Globus pallidus (tissue), 1 donor: ENCODE measurements at places on chromosomes 2 and 18.

GRCh38 chr2:66539452-66539851, 104.5 kb downstream of the MEIS1 start:
- no peak for DNase-seq

GRCh38 chr2:18490901-18491300, 69.6 kb downstream of the RDH14 start:
- no peak for DNase-seq

DNA sequence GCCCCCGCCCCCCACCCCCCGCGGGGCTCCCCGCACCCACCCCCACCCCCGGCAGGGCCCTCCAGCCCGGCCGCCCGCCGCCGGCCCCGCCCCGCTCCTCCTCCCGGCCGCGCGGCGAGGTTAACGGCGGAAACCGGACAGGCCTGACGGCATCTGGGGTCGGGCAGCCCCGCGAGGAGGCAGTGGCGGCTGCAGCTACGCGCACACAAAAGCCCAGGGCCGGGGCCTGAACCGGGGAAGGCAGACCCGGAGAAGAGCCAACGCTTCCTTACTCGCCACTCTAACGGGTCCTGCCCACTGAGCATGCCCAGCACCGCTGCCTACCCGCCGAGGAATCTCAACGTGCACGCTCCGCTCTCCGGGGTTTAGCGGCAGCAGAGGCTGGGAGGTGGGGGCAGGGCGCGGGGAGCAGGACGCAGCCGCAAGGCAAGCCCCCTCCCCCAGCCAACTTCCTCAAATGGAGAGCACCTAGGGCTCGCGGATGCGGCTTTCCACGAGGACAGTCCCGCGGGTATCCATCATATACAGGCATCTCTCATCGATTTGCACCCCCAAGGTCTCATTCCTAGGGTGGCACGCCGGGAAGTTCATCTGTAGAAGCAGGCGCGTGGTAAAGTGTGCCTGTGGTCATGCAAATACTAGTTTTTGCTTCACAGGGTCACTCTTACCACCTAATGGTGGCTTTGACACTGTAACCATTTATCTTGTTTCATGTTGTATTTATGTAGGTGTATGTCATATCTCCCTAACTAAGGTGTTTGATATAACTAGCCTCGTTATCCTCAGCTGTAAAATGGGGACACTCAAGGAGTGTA, at the start of gene MEMO1:
MEMO1 (minus strand) TSS at position 339 of the 815 bp plus-strand sequence. CDS start 761 bp downstream, outside the sequence.
- DNase-seq: peak; percentile 92

DNA sequence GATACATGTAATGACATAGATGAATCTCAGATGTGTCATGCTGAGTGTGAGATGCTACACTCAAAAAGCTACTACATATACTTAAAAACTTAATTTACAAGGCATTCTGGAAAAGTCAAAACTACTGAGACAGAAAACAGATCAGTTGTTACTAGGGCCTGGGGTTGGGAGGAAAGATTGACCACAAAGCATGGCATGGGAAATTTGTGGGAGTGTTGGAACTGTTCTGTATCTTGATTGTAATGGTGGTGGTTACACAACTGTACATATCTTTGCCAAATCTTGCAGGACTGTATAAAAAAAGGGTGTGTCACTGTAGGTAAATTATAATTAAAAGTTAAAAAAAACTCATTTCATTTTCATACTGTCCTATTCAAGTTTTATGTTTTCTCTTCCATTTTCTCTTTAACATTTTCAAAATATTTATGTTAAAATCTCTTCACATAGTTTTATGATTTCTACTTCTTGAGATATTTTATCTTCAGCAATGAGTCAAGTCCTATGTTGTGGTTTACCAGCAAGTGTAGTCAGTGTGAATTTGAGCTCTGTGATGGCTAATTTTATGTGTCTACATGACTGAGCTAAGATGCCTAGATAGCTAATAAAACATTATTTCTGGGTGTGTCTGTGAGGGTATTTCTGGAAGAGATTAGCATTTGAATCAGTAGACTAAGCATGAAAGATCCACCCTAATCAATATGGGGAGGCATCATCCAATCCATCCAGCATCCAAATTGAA, 58.6 kb upstream of the VRK2 start:
- no peak for DNase-seq

- DNase-seq: no peak
Observed at GRCh38 chr2:122261911-122262310, 506.5 kb downstream of the TSN start.

DNA sequence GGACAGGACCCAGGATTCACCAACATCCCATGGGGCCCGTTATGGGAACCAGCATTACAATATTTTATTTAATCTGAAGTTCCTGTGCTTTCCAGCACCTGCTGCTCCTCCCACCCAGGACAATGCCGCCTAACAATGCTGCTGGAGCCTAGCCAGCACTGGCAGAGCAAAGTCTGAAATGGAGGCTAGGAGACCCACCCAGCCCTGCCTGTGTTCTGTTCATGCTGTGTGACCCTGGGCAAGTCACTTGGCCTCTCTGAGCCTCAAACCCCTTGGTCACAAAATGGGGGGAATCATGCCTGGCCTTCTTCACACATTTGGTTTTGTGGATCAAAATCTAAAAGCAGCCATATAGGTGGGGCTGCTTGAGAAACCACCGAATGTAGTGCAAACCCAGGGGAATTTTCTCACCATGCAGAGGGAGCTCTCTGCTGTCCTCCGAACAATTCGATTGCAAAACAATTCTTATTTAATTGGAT, 38.5 kb upstream of the ODC1 start:
- no peak for DNase-seq

- DNase-seq: no peak
Observed at GRCh38 chr2:180478883-180479282, 471.8 kb upstream of the CWC22 start.
